ENCODE measurements at places on chromosomes 16 and 17.
A peak's percentile ranks its signal among the peaks of the same experiment; 100 is the strongest.

GRCh38 chr16:29809850-29810698 is 1.9 kb upstream of the PRRT2 start:
- no peak for DNase-seq

- no peak for DNase-seq
These were observed 21.6 kb downstream of the SLC13A5 start for GRCh38 chr17:6691546-6691945.

DNA sequence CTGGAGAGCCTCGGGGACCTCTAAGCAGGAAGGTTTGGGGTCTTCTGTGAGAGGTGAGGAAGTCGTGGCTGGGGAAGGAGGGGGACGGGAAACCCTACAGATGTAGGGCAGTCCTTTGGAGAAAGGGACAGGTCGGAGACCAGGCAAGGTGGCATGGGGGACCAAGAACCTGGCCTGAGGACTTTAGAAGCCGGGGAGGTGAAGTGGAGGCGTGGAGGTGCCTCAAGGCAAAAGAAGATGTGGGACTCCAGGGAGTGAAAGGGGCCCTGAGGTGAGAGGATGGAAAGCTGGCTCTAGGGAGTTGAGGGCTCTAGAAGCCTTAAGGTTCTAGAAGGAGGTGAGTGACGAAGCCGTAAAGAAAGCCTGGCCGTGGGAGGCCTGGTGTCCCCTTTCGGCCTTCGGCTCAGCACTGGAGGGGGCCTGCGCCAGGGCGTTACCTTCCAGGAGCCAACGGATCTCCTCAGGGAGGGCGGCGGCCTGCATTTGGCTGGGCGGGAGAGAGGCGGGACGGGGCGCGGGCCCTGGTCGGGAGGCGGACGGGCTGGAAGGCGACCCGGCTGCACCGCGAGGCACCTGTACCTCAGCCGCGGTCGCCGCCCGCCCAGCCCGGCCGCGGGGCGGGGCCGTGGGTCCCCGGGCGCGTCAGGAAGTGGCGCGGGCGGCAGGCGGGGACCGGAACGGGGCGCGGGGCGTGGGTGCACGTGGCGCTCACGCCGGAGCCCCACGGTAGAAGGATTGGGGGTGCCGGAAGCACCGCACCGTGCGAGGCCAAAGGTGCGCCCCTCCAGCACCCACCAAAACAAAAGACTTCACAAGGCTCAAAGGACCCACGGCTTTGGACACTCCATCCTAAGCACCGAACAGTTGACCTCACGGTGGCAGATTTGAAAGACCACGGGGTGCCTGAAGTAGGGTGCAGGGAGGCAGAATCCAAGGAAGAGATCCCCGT is at the start of gene SKAP1:
Gene SKAP1, minus strand, starts transcription at position 577 of the 949 bp plus-strand sequence.
- DNase-seq = no peak

- no peak for DNase-seq
These were observed 457.3 kb upstream of the HSBP1 start for GRCh38 chr16:83350481-83350880.

- no peak for DNase-seq
These were observed 23.0 kb upstream of the TMEM132E start for GRCh38 chr17:34556384-34556783.

DNA sequence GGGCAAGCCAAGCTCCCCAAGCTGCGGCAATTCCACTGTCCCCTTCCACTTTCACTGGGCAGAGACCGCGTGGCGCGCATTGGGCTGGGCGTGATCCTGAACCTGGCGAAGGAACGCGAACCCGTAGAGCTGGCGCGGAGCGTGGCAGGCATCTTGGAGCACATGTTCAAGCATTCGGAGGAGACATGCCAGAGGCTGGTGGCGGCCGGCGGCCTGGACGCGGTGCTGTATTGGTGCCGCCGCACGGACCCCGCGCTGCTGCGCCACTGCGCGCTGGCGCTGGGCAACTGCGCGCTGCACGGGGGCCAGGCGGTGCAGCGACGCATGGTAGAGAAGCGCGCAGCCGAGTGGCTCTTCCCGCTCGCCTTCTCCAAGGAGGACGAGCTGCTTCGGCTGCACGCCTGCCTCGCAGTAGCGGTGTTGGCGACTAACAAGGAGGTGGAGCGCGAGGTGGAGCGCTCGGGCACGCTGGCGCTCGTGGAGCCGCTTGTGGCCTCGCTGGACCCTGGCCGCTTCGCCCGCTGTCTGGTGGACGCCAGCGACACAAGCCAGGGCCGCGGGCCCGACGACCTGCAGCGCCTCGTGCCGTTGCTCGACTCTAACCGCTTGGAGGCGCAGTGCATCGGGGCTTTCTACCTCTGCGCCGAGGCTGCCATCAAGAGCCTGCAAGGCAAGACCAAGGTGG is 9.8 kb downstream of the SARM1 start:
- DNase-seq = no peak

- no peak for DNase-seq
These were observed 7.5 kb upstream of the ALKBH5 start for GRCh38 chr17:18176176-18176575.

DNA sequence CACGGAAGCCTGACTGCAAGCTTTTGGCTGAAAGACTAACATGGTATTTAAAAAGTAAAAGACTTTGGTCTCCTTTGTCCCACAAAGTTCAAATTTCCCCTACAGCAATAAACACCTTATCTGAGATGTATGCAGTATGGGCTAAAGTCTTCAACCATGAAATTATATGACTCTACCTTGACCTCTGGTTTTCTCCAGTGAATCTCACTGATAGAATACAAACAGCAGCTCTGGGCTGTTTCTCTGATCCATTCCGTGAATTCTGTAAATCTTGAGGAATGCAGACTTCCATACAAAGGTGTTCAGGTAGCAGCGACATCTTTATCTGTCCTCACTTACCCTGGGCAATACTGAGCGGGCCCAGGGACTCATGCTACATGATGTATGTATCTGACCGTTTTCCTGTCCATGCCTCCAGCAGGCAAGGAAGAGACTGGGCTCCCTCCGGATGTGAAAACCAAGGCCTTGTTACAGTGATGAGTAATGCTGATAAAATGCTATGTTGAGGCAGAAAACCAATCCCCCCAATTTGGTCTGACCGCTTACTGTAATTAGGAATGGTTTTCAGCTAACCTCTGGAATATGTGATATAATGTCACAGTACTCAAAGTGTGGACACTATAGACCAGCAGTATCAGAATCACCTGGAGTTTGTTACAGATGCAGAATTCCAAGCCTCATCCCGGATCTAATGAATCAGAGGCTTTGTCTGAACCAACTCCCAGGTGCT is 589.8 kb downstream of the HS3ST4 start:
- DNase-seq = no peak

DNA sequence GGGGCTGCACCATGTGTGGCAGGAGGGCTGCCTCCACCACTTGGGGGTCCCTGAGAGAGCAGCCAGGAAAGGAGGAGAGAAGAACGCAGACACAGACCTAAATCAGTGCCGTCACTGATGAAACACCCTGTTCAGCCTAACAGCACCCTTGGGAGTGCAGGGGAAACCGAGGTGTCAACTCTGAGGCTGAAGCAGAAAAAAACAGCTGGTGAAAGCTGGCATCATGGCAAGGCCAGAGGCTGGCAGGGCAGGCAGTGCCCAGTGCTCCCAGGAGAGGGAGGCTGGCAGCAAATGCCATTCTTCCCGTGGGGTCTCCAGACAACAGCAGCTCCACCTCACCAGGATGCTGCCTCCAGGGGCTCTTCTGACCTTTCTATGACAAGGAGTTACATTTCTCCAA is 23.1 kb downstream of the SPHK1 start:
- DNase-seq = no peak

GRCh38 chr17:31869797-31870568 is 10.9 kb upstream of the COPRS start:
- no peak for DNase-seq

GRCh38 chr16:49972961-49973360 is 52.1 kb upstream of the CNEP1R1 start:
- DNase-seq = no peak

GRCh38 chr16:84929421-84930297 is 81.7 kb downstream of the ZDHHC7 start:
- no peak for DNase-seq

DNA sequence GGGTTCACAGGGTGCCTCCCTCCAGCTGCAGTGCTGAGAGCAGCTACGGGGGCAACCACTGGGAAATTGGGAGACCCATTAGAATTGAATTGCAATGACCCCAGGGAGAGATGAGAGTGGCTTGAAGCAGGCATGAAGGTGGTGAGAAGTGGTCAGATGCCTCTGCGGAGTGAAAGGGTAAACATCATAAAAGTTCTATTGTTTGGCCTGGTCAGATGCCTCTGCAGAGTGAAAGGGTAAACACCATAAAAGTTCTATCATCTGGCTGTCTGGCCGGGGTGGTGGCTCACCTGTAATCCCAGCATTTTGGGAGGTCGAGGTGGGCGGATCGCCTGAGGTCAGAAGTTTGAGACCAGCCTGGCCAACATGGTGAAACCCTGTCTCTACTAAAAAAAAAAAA is 53.5 kb downstream of the TNFRSF13B start:
- DNase-seq = no peak

GRCh38 chr16:1770328-1771187 is 785 bp downstream of the NME3 start:
- DNase-seq = peak; percentile 38

DNA sequence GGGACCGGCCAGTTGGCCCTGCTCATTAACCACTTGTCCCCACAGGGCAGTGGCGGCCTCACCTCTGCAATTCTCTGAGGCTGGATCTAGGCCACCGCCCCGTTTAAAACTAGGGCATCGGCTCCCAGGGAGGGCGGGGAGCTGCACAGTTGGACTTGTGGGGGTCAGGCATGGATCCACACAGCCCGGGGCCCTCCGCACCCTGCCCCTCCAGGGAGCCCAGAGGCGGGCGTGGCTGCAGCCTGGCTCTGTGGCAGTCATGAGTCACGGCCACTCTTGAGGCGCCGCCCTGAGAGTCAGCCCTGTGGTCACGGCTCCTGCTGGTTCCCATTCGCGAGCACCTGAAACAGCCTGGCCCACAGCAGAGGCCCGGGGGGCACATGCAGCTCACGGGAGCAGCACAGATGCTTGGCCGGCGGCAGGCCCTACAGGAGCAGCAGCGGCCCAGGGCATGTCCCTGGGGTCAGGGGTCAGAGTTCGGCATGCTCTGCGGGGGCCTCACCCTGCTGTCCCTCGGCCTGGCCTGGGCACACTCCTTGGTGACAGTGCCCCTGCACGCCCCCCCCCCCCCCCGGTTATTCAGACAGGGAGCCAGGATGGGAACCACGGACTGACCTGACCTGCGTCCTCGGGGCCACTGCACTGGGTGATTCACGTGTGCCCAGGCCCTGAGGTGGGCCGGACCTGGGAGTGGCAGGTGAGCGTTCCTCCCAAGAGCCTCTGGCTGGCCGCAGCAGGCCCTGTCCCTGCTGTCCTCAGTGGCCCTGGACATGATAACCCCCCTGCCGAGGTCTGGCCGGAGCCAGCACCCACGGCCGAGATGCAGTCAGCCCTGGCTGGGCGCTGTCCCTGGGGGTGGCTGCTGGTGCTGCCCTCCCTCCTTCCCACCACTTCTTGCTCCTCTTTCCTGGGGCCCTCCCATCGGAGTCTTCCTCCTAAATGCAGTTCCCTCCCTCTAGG is 8.2 kb downstream of the CAPN15 start:
- DNase-seq = no peak

GRCh38 chr16:19138601-19139000 is 24.8 kb downstream of the ITPRIPL2 start:
- DNase-seq = no peak

DNA sequence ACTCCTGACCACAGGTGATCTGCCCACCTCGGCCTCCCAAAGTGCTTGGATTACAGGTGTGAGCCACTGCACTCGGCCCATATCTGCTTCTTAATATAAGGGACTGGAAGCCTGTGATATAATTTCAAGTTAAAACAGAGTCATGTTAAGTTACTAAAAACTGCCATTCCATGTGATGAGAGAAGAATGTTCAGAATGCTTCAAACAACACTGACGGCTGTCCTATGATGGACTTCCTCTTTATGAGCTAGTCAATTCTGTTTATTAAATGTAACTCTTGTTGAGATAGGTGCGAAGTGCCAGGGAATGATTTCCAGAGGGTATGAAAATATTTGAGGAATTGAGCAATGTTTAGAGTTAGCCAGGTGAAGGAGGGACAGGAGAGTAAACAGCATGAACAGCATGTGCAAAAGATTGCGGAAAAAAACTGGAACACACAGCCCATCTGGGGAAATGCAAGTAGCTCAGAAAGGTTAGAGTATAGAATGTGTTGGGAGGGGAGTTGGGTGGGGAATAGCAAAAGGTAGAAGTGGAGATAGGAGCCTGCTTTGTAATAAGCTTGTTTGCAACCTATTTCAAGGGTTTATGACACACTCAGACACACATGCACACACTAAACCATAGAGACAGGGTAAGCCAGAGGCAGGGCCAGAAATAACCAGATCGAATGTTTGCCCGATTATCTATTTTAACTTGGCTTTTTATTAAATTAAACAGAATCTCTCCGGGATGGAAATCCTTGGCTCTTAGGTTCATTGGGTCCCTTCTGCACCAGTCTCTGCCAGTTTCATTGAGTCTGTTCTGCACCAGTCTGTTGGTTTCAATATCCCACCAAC is 135.6 kb upstream of the COX10 start:
- no peak for DNase-seq

DNA sequence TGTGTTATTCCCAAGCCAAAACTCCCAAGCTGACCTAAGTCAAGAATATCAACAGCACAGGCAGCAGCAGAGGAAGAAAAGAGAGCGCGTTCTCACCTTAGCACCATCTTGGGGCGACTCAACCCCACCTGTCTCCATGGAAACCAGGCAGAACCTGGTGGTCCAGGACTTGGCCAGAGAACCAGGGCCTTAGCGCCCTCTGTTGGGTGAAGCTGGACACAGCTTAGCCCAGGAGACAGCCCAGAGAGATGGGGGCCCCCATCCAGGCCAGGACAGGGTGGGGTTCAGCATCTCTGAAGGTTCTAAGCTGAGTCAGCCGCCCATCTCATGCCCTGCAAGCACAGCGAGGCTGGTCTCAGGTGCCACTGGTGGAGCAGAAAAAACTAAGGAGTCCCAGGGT is 60.1 kb upstream of the TMEM132E start:
- DNase-seq = no peak

DNA sequence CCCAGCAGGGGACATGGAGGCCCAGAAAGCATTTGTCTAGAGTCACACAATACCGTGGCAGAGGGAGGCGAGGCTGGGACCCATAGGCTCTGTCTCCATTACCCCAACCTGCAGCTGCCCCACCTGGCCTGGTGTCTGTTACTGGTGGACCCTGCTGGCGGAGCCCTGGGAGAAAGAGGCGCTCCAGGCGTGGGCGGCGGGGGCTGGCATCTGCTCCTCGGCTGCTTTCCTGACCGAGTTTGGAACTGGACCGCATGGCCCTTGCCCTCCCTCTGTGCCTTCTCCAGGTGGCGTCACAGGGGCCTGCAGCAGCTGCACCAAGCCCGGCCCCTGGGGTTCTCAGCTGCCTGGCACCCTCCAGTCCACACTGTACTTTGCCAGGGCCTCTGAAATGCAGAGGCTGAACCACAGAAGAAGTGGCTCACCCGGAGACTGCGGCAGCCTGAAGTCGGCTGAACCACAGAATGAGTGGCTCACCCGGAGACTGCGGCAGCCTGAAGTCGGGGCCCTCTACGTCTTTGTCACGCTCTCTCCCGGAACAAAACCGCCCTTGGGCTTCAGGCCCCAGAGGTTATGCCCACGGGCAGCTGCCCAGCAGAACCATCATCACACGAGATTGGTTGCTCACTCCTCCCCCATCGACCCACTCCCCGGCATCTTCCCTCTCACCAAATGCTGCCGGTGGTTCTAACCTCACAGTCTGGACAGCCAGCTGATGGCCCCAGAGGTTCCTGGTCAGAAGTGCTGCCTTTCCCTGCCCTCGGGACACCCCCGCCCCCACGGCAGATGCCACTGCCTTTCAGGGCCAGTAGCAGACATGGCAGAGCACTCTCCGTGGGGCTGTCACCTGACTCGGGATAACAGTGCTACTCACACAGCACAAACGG is 20.2 kb downstream of the CBFA2T3 start:
- DNase-seq = no peak

GRCh38 chr16:49278567-49278827 is 3.1 kb downstream of the CBLN1 start:
- DNase-seq = no peak

Measured in NCI-H2081 treated with DMSO at 0.1 percent for 48 hours (cell line).